ENCODE measurements at places on chromosomes 12 and 14.

- no peak for ATAC-seq
Observed at GRCh38 chr12:107650977-107651376, 34.6 kb upstream of the PWP1 start.

DNA sequence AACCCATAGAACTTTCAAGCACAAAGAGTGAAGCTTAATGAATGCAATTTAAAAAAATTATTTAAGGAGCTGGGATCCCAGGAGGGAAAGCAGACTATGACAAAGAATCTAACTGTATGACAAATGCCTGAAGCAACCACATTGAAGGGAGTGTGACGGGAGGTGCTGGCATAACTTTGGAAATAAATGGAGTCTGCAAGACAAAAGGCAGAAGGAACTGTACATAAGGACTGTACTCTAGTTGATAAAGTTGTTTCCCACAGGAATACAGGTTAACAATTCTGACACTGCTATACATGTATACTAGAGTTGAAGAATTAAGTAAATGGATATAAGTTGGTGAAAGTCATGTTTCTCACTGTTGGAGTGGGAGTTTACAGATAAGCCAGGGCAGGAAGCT, 41.2 kb upstream of the WSCD2 start:
- no peak for ATAC-seq

DNA sequence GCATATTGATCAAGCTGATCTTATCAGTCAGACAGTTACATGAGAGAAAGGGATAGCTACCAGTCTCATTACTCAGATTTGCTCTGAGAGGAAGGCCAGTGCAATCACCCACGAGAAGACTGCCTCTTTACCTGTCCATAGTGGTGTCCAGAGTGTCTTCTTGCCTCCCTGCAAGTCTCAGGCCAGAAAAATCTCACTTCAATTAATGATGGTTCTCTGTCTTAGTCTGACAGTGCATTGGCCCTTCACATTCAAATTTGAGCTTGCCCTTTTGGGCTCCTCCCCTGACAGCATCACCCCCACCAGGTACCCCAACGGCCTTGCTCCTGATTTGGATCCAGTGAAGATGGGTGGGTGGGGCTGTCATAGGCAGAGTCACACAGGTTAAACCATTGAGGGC, at the start of gene AICDA:
Gene AICDA (minus strand): TSS at position 231 of the 400 bp plus-strand sequence. CDS start 92 bp downstream, at position 139.
- ATAC-seq, result peak; percentile 51

DNA sequence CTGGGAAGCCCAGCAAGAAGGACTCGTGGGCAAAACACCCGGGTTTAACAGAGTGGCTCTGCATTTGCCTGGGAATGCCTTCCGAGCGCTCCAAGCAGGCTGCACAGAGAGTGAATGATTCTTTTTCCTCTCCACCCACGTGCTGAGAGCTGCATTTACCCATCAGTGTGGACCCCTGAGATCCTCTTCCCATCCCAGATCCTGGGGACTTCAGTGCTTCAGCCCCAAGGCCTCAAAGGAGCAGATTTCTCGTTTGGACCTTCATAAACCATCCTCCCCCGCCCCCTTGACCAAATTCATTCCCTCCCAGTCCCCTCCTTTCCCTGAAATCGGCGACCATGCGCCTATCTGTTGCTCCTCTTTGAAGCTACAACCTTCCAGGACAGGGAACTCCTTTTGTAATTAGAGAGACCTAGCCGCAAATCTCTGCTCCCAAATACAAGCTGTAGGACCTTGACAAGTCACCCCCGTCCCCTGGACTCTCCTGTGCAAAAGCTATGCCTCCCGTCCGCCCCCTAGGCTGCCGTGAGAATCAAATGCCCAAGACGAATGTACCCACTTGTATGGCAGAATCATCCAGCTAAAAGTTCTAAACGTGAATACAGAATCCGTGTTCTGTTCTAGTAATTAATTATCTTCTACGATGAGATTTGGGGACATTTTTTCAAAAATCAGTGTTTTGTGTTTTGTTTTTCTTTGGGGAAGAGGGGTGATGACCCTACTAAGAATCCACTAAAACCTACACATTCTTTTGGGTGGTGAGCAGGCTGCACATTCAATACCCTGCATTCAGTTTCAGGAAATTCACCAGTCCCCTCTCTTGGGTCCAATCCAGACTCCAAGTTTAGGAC, 8.8 kb downstream of the TBX5 start:
- no peak for ATAC-seq

GRCh38 chr14:26597071-26597588, 703 bp downstream of the NOVA1 start:
- ATAC-seq, result no peak

DNA sequence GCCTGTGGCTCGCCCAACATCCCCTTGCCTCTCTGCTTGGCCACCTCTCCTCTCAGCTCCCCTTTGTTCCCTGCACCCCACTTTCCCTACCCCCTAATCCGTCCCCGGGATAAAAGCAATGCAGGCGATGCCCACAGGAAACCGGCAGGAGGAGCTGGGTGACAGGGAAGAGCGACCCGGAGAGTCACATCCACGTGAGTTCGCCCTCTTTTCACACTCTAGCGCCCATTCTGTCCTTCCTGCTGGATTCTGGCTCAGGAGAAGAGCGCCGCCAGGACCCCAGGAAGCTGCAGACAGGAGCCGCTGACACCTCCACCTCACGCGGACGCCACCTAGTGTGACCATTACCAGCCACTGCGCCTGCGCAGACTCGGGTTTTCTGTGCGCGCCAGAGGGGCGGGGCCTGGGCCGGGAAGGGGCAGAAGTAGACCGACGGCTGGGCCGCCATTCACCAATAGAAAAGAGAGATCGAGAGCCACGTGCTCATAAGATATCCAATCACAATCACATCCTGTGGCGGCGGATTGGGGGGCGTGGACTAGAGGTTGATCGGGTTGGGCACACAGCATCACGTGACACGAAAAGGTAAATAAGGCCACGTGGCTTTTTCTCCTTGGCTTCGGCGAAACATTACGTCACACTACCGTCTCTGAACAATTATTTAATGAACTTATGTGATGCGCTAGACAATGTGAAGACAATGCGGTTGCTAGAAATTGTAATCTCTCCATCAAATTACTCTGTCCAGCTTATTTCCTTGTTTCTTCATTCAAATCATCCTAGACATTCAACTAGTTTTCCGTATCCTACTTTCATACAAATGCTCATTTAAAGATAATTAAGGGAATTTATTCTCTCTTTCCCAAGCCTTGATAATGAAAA, 10.1 kb downstream of the PLA2G1B start:
- peak; percentile 100 for ATAC-seq

DNA sequence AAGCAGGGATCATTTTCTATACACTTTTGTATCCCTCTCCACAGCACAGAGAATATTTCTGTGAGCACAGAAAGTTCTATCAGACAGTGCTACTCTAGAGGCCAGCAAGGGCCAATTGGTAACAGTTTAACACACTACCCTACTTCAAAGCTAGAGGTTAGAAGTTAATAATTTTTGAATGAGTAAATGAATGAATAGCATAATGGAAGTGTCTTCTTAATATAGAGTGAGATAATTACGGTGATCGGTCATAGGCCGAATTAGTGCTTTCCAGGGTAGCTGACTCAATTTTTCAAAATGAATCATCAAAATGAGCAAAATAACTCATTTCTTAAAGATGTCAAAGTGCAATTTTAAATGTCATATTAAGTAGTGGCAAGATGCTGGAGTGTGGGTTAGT, 67.0 kb upstream of the CCDC198 start:
- ATAC-seq, result no peak

DNA sequence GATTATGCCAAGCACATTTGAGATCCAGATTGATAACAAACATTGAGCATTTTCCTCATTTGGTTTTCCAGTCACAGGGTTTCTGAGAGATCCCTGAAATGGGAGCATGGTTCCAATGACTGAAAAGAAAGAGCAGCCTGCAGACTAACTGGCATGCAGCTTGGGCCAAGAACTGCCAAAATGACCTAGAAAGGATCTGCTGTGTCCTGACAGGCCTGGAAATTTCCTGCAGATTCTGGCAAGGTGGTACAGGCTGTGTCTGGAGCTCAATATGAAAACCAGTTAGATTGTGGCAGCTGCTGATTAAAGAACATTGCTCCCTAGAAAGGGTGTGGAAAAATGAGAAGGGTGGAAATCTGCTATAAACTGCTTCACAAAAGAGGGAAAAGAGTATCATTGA, 417.3 kb downstream of the IPO8 start:
- no peak for ATAC-seq

DNA sequence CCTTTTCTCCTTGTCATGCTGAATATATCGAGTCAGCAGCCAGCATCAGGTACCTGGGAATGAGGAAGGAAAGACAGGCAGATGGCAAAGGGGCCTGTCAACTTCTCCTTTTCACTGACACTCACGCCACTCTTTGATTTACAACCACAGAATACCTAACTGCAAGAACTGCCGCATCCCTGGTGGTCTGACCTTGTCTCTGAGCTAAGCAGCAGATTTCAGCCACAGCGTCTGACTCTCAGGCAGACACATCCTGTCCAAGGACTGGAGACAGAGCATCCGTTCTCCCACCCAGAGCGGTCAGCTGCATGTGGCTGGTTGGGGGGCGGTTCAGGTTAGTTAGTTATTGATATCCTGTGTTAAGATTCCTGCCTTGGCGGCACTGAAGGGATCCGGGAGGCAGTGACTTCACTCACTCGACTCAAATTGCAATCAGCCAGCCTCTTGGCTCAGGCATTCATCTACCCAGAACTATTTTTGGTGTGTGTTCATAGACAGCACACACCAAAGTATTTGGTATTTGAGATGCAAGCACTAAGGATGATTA, 11.2 kb upstream of the MAP1LC3B2 start:
- peak; percentile 88 for ATAC-seq

DNA sequence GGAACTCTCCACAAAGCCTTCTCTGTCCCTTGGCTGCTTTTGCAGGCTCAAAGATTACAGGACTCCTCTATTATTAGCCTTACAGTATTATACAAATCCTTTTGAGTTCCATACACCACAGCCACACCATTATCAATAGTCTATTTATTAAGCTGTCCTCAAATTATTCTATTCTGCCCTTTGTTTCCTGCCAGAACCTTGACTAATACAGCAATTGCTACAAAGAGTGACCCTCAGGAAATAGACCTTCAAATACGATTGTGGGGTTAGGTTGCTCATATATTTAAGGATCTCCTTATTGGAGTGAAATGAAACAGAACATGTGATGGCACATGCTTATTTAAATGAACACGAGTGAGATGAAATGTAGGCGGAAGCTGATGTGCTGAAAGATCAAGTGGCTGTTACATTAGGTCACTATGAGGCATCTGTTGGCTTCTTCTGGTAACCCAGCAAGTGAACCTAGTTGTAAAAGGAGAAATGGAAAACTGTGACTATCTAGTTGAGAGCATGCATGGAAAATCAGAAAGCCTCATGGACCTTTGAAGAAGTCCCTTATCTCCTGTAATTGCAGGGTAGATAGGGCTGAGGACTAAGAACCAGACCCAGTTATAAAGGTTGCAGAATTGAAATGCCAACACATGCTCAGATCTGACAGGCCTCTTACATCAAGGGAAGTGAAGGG, 75.5 kb downstream of the AVPR1A start:
- ATAC-seq, result no peak

- ATAC-seq, result no peak
Observed at GRCh38 chr14:33809396-33809981, 141.4 kb downstream of the EGLN3 start.

GRCh38 chr12:25377469-25378177, 126.9 kb upstream of the KRAS start:
- peak; percentile 70 for ATAC-seq

DNA sequence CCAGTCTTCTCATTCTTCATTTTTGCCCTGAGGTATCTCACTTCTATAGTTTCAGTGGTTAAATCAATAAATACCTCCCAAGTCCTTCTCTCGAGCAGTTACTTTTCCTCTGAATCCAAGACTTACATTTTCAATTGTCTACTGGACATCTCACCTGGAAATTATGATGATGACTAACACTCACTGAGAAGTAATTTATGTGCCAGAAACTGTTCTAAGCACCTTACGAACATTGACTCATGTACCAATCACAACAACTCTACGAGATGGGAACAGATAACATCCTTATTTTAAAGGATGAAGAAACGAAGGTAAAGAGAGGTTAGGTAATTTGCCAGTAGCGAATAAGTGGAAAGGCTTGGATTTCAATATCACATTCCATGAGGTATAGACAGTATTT, 94.1 kb downstream of the EML5 start:
- ATAC-seq, result no peak

DNA sequence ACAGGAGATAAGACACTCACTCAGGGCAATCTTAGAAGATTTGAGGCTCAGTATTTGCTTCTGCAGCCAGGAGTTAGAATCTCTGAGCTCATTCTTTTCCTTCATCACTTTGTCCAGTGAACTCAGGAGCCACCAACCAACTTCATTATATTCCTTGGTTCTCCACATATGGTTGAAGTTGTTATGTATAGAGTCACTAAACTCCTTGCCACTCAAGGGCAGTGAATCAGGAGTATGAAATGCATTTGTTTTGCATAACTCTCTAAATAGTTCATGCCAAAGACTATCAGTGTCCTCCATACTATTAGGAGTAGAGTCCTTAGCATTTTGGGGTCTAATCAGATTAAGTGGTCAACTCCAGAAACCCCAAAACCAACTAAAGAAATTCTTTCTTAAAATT, 150.6 kb downstream of the CCDC59 start:
- no peak for ATAC-seq

- no peak for ATAC-seq
Observed at GRCh38 chr14:20184181-20184580, 6.5 kb upstream of the OR11G2 start.

DNA sequence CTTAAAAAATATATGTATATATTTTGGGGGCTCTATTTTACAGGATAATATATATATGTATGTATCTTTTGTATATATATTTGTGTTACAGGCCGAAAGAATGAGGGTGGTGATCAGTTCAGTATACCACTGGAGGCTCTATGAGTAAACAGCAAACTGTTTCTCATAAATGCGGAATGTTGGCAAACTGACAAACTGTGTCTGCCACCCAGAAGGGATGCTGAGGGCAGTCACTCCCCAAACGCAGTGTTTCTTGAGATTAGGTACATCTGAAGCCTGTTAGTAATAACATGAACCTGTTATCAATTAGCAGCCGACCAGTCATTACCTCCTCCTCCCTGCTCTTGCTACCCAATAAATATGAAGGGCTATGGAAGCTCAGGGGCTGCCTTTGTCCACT, 20.8 kb downstream of the TNFAIP2 start:
- no peak for ATAC-seq

DNA sequence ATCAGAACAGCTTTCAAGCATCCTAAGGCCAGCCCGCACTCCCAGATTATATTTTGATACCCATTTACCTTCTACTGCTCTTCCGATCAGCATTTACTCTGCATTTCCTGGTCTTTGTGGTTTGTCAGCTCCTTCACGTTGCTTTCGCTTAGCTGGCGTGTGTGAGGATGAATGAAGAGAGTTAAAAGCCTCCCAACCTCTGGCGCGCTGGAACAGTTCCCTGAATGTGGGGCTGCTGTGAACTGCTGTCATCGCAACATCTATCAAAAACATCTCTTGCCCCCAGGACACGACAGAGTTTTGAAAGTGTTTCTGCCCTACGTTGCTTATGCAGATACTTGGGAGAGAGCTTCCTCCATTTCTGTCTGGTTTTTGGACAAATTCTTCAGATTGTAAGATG, 129.2 kb downstream of the KCNA5 start:
- ATAC-seq, result no peak

- no peak for ATAC-seq
Observed at GRCh38 chr14:95498622-95499353, 17.7 kb downstream of the SYNE3 start.
